Activated naive CD4-positive, alpha-beta T cell treated with Interleukin-2 at 50 U/mL for 16 hours (primary cell): ENCODE measurements at places on chromosomes 7 and 10.
A peak's percentile ranks its signal among the peaks of the same experiment; 100 is the strongest.

- no peak for DNase-seq
Measured at GRCh38 chr7:50631639-50632038, 66.4 kb upstream of the DDC start.

- DNase-seq = no peak
Measured at GRCh38 chr10:5557040-5557721, 32.4 kb downstream of the CALML3 start.

- no peak for DNase-seq
Measured at GRCh38 chr7:137937202-137937560, 64.7 kb downstream of the CREB3L2 start.

DNA sequence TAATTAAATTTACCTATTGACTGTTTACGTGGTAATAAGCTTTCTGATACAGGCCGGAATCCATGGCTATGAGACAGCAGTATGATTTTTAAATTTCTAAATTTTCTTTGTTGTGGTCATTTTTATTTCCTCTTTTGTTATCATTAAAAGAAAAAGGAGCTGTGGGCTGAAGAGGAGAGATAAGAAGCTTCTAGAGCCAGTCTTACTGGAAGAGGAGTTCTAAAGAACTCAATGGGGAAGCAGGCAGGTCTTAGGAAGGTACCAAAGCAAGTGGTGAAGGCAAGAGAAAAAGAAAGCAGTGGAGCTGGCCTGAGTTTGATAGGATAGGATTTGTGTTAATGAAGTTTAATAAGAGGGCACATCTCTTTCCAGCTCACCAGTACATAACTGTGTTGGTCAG is 1187.8 kb downstream of the CNTNAP2 start:
- no peak for DNase-seq

DNA sequence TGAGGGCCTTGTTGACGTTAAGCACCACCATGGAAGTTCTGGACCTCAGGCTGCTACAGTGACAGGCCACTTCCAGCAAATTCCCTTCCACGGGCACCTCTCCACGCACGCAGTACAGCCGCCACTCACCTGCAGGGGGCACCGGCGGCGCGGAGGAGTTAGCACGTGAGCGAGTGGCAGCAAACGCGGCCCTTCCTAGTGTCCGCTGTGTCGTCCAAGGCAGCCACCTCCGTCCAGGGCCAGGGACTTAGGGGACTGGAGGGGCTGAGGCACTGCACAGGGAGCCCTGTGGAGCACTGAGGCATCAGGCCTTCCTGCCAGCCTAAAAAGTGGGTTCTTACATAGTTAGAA is 164.4 kb downstream of the SVIL start:
- DNase-seq = no peak

- DNase-seq = no peak
Measured at GRCh38 chr10:132879408-132880127, 62.8 kb downstream of the CFAP46 start.

- DNase-seq = no peak
Measured at GRCh38 chr7:116738378-116738777, 66.4 kb downstream of the MET start.

- DNase-seq = no peak
Measured at GRCh38 chr7:69334701-69335100, 263.6 kb upstream of the AUTS2 start.

GRCh38 chr7:141785706-141786552 is 4.1 kb upstream of the TAS2R5 start:
- peak; percentile 5 for DNase-seq

DNA sequence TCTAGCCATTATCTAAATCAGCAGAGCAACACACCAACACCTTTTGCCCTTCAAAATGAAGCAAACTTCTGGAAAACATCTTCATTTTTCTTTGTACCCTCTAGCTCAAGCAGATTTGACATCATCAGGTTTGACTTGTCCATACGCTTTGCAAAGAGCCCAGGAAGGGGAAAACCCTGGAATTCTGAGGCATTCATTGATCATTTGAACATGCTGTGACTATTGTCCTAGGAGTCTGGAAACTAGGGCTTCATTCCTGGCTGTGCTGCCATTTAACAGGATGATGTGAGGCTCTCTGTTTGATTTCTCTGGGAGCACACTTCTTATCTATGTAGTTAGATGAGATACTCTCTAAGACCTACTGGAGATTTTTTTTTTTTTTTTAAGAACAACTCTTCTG is 23.5 kb downstream of the GATA3 start:
- no peak for DNase-seq

GRCh38 chr7:2102375-2102723 is 130.4 kb downstream of the MAD1L1 start:
- no peak for DNase-seq
